Right forelimb (tissue), 1 donor: ENCODE measurements at places on chromosomes 1 and 21.

- peak; percentile 51 for DNase-seq
Observed at GRCh38 chr21:45418301-45419071, 13.5 kb downstream of the COL18A1 start.

DNA sequence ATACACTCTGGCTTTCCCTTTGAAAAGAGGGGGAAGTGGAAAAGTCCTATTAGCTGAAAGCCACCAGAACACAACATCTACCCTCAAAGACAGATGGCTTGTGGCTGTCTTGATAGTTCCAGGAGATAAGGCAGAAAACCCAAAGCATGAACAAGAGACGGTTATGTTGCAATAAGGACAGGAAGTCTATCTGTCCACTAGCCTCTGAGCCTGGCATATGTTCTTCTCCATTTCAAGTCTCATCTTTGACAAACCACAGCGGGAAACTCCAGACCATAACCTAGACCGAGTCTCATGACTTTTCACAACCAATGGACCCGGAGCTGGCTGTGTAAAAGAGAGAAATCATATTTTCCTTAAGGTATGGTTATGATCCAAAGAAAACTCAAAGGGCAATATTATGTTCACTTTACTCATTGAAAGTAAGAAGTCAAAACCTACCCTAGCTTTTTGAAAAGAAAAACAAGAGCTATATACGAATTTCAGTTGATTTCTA, 33.8 kb downstream of the DUSP10 start:
- no peak for DNase-seq

GRCh38 chr1:63638471-63638870, 45.3 kb downstream of the PGM1 start:
- DNase-seq, result no peak

GRCh38 chr1:245086389-245086969, 68.3 kb upstream of the KIF26B start:
- DNase-seq, result no peak

DNA sequence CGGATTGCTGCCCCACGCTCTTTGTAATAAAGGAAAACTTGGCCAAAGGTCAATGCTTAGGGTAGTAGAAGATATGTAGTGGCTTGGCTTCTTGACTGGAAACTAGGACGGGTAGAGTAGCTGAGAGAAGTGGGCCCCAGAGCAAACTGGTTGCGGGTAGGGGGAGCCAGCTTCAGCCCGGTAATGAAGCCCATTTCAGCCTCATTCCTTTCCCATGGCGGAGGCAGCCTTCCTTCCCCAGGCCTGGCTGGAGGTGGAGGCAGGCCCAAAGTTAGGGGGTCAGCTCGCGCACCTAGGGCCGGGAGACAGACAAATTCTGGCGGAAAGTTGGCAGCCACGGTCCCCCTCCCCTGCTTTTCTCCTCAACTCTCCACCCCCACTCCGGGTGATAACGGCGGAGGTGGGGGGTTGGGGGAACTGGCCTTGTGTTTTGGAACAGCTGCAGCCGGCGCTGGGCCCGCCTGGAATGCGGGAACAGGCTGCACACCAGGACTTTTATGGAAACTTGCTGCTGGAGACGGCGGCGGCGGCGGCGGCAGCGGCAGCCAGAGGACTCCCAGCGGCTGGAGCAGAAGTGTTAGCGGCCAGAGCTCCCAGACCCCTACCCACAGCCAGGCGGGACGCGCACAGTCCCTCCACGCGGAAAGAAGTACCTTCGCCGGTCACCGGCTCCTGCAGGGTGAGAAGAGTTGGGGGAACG, at the start of gene NEXN:
TSS of gene NEXN (plus strand) at position 544 of the 700 bp plus-strand sequence. CDS start 27,483 bp downstream, outside the sequence.
- peak; percentile 91 for DNase-seq

GRCh38 chr1:173409613-173410012, 67.5 kb upstream of the PRDX6 start:
- peak; percentile 65 for DNase-seq

- no peak for DNase-seq
Observed at GRCh38 chr1:166673722-166674121, 165.6 kb upstream of the POGK start.

DNA sequence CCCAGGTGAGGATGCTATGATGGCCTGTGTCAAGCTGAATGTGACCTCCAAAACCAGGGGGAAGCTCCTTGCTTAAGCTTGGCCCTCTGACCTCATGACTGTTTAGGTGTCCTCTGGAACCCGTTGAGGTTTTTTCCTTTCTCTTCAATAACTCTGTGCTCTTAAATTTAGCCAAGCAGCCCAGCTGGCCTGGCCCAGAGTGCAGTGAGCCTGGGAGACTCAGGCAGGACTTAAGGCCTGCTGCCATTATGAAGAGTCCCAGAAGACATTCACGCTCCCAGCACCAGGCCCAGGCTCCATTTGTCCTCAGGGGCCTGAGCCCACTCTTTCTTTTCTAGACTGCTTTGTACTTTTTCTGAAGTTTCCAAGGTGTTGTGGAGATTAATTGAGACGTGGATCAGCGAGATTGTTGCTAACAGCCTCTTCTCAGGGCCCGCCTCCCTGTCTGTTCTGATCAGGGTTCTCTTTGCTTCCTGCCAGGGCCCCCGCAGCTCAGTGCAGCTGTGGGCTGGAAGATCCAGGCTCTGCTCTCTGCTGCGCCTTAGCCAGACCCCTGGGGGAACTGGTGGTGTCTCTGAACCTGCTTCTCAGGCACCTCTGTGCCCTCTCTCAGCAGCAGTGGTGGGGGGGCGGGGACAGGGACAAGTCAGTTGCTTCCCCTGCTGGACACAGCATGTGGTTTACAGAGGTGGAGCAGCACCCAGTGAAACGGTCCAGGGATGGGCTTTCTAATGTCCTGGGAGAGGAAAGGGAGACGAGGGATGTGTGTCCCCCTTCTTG, 124.2 kb downstream of the GRIK3 start:
- no peak for DNase-seq

- DNase-seq, result no peak
Observed at GRCh38 chr1:56077206-56077605, 502.2 kb downstream of the PLPP3 start.

- DNase-seq, result no peak
Observed at GRCh38 chr1:112672009-112672408, 2.5 kb upstream of the MOV10 start.

- DNase-seq, result no peak
Observed at GRCh38 chr1:43979261-43979527, 184 bp downstream of the B4GALT2 start.

DNA sequence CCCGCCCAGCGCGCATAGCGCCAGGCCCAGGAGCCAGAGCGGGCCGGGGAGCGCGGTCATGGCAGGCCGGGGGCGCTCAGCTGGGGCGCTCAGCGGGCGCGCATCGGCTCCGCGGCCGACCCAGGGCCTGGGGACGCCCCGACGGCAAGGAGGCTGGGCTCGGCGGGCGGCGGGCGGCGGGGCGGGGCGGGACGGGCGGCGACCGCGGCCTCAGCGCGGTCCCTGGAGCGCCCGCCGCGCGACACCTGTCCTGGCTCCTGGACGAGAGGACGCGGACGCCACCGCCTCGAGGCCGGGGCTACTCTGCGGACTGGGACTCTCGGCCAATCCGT, 273 bp downstream of the BMP8B start:
- DNase-seq, result no peak

GRCh38 chr1:239511875-239512274, 125.5 kb downstream of the CHRM3 start:
- DNase-seq, result no peak

DNA sequence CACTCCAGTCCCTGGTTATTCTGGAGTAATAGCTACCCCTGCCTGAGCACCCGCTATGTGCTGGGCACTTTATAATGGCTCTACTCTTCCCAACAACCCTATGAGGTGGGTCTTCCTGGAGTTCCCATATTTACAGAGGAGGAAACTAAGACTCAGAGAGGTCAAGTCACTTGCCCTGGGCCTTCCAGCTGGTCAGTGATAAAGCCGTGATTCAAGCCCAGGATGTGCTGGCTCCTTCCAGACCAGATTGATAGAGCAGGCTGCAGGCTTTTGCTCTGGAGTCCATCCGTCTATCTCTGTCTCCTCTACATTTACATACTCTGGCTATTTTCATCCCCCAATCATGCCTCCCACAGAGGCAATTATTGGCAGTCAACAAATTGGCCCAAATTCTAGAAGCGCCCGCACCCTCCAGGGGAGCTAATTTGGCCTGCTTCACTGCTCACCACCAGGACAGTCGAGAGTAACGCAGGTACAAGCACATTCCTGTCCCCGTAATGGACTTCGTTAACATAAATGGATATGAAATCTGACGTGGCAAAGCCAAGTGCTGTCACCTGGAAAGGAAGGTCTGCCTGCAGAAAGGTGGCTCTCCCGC, 39.8 kb upstream of the SELENON start:
- DNase-seq, result no peak

GRCh38 chr1:21175324-21175669, 1.4 kb downstream of the EIF4G3 start:
- no peak for DNase-seq

DNA sequence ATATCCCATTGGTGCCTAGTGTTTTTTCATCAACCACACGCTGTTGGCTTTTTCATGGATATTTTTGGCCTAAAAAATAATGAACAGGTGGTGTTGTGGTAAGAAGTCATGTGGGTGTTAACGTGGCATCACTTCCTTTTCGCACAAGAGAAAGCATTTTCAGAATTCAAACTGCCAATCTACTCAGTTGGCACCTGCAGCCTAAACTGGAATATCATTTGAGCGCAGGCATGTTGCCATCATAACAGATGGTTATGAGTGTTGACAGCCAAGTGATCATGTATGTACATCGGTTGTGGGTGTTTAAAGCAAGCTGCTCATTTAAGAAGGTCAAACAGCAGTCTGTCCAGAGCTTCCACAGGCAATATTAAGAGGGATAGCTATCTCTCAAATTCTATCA, 1963.0 kb downstream of the NCAM2 start:
- no peak for DNase-seq

GRCh38 chr21:46131588-46131837, 23.9 kb downstream of the FTCD start:
- no peak for DNase-seq

- no peak for DNase-seq
Observed at GRCh38 chr1:69312055-69312732, 255.5 kb upstream of the LRRC7 start.

- no peak for DNase-seq
Observed at GRCh38 chr1:67575861-67576260, 109.1 kb upstream of the GADD45A start.

DNA sequence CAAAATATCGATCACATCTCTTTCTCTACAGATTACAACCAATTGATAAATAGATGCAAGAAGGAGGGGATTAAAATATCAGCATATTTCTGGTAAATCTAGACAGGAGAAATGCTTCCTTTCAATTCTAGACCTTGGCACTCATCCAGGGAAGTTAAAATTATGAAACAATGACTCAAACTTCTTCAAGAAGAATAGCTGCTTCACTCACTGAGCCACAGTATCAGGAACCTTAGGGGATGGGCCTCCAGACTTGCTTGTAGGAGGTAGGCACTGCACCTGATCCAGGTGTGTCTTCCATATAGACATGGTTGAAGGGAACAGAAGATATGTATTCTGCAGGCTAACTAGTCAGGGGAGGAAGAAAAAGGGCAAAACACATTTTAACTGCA, 9.8 kb downstream of the SLAMF7 start:
- DNase-seq, result no peak

- DNase-seq, result no peak
Observed at GRCh38 chr1:3463408-3463863, 9.0 kb downstream of the ARHGEF16 start.

DNA sequence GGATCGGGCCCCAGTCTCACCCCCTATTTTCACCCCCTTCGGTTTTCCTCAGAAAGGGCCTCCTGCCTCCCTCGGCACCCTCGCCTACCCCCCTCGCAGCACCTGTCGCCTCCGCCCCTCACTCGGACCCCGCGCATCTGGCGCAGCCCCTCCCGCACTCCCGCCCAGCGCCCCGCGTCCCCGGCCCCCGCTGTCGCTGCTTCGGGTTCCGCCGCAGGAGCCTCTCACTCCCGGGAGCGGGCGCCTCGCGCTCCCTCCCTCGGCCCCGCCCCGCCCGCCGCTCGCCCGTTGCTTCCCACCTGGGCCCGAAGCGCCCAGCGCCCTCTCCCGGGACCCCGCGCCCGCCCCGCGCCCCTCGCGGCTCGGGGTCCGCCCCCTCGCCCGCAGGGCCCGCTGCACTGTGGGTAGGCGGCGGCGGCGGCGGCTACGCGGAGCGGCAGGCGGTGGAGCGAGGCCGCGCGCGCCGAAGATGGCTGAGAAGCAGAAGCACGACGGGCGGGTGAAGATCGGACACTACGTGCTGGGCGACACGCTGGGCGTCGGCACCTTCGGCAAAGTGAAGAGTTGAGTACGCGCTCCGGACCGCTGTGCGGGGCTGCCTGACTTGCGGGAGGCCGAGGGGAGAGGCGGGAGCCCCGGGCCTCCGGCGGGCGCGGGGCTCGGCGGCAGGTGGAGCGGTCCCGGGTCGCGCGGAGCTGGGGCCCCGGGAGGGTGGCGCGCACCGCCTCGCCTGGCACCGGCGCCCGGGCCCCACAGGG, at the start of gene PRKAA2:
TSS of gene PRKAA2 (plus strand) at position 396 of the 758 bp plus-strand sequence. CDS start at position 470, 74 bp downstream.
- DNase-seq, result peak; percentile 73

GRCh38 chr1:231036416-231036815, 3.6 kb downstream of the FAM89A start:
- DNase-seq, result no peak

- no peak for DNase-seq
Observed at GRCh38 chr1:211257826-211258225, 1.3 kb upstream of the RCOR3 start.

DNA sequence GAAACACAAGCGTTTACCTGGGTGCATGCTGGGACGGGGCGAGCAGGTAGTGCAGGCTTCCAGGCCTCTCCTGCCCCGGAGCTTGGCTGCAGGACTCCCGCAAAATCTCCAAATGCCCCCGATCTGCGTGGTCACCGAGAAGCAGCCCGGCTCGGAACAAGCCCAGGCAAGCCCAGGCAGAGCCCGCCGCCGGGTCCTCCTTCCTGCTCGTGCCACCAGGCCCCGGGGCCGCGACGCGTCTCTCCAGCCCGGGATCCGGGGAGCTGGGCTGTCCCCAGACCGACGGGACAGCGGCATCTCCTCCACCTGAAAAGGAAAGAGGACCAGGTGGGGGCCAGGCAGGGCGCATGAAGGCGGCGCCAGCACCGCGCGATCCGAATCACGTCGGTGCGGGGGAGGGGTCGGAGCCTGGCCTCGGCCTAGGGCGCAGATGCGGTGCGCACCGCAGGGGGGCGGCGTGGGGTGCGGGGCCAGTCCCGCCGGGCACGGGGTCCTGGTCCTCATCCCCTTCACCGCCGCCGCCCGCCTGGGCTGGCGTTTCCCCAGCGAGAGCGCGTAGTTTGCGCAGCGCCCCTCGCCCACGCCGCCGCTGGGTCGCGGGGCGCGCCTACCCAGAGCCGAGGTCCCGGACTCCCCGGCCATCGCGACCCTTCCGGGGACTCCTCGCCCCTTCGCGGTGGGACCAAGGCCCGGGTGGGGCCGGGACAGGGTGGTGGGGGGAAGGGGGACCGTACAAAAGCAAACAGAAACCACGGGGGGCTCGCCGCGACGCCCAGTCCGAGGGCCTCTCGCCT, 52.4 kb upstream of the H6PD start:
- DNase-seq, result no peak

DNA sequence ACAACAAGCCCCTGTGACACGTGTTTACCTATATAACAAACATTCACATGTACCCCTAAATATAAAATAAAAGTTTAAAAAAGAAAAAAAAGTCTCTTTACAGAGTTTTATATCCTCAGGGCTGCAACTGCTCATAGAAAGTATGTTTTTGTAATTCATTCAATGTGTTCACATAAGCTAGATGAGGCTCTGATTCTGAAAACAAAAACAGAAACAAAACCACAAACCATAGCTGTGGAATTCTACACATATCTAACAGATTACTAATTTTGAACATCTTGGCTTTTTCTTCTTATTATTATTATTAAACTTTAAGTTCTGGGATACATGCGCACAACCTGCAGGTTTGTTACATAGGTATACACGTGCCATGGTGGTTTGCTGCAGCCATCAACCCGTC, 579.6 kb upstream of the ZRANB2 start:
- no peak for DNase-seq
